ENCODE measurements at places on chromosomes 5 and 9.

GRCh38 chr5:87266914-87267573 is 639 bp upstream of the RASA1 start:
- no peak for DNase-seq

DNA sequence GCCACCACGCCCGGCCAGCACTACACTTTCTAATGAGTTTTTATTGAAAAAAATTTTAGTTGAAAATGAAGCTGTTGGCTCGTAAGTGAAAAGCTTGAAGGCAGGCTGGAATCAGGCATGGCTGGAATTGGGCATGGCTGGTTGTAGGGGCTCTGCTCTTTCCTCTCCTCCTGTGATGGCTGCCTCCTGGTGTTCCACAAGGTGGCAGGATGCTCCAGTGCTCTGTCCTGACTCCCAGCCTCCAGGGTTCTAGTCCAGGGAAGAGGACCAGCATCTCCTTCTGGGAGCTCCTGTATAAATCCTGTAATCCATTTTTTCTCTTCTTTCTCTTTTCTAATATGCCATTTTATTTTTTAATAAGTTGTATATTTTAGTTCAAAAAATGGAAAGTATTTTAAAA is 57.2 kb upstream of the DHFR start:
- DNase-seq = no peak

GRCh38 chr5:176373100-176373818 is 8.0 kb downstream of the ARL10 start:
- peak; percentile 53 for DNase-seq

DNA sequence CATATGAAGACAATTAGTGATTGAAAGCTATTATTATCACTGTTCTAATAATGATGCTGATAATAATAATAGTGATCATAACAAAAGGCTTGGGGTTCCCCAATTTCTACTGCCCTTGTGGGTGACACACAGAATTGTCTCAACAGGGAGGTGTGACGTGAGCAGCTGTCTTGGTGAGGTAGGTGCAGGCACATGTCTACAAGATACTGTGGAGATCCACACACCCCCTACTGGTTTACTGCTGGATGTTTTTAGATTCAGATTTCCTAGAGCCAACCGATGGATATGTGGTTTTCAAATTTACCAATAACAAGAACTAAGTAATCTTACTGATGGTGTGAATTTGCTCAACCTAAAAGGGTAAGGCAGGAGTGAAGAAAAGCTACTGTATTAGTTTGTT is 139.0 kb downstream of the TARS1 start:
- DNase-seq = no peak

- DNase-seq = peak; percentile 83
These were observed 209.3 kb downstream of the ROR2 start for GRCh38 chr9:91740701-91741100.

- no peak for DNase-seq
These were observed 66.4 kb downstream of the IL31RA start for GRCh38 chr5:55917402-55918086.

DNA sequence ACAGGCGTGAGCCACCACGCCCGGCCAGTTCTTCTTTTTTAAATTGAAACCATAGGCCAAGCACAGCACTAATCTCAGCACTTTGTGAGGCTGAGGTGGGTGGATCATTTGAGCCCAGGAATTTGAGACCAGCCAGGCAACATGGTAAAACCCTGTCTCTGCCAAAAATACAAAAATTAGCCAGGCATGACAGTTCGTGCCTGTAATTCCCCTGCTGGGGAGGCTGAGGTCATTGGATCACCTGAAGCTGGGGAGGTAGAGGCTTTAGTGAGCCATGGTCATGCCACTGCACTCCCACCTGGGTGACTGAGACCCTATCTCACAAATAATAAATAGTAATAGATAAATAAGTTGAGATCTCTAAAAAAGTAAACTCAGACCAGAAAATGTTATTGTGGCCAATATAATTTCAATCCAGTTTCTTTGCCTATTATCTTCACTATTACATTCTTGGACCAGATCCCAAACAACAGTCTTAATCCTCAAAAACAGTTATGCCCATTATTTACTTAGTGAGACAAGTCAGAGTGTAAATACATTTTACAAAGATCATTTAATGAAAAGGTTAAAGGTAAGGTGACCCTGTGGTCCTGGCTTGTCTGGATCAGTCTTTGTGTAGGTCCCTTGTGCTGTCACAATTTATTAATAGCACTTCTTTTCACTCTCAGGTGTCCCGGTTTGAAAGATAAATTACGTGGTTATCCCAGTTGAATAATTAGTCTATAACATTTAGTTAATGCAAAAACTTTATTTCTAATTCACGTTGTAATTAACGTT is 53.6 kb downstream of the RAB24 start:
- no peak for DNase-seq

DNA sequence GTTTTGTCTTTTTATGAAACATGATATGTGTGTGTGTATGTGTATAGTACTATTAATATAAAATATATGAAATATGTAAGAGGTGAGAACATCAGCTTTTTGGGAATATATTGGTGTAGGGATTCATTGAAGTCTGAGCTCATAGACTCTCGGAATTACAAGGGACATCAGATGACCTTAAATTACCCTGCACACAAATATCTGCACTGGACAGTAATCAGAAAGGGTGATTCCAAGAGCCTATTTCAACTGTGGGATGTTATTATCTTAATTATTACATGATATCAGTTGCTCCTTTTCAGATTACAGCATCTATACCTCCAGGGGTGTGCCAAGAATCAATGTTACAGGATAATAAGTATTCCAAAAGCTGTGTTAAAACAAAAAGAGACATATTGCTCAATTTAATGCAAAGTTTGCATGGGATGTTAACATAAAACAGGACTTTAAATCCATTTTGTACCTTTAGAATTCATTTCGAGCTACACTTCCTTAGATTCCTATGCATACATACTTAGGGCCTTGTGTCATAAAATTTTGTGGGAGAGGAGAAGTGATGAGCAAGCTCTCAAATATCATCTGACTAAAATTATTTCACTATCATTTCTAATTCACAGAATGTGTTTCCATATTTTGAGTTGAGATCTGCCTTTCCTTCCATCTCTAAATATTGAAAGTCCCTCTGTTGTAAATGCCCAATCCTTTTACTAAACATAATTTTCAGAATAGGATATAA is 365.2 kb downstream of the BRINP1 start:
- no peak for DNase-seq

GRCh38 chr9:35478871-35479270 is 11.0 kb upstream of the RUSC2 start:
- DNase-seq = no peak

- peak; percentile 82 for DNase-seq
These were observed 10.5 kb upstream of the GALNT10 start for GRCh38 chr5:154179846-154180710.

DNA sequence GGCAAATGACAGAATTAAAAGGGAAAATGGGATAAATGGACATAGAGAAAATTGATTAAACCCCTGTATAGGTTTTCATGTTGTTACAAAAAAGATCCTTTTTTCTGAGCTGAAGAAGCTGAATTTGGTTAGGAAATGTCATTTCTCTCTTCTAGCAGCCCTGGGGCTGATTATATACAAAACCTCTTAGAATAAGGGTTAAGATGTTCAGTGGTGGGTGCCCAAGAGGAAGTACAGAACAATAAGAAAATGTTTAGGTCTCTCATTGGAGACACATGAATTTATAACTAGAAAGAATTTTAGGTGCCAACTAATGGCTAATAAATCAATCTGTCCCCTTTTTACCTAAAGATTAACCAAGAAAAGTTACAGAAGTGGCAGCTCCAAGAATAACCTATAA is 14.2 kb downstream of the ABHD17B start:
- no peak for DNase-seq

DNA sequence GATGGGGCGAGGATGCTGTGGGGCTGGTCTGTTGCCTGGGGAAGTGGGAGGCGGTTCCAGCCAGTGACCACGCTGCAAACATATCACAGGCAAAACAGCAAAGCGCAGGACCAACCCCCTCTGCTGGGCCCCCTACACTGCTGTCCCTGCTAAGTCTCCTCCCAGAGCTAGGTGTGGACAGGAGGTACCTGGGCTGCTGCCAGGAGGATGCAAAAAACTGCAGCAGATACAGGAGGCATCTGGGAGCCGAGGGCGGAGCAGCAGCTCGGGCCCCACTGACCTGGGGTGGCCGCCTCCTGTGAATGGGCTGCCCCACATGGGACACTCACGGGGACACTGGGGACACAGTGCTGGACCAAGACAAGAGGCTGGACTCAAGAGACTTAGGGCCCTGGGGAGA is 48.0 kb upstream of the PHYKPL start:
- DNase-seq = no peak

DNA sequence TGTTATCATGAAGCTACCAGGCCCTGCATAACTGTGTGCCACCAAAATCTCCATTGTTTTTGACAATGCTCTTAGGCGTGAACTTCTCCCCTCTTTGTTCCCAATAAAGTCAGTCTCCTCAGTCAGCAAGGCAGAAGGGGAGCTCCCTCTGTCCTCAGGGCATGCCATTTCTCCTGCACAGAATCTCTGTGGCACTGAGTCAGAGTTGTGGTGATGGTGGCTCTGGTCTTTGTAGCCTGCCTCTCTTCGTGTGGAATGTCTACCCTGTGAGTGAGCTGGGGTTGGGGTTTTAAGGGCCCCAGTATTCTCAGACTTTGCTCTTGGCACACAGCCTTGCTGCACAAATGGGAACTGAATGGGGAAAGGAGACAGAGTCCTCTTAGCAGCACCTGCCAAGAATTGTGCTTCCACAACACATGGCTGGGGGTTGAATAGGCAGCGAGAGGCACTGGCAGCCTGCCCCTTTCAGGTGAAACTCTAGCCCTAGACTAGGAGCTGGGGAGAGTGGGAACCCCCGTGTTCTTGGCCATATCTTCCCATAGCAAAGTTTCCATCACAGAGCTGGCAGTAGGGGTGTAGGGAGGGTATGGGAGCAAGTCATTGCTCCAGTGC is 146.6 kb downstream of the SH3GL2 start:
- no peak for DNase-seq

- DNase-seq = no peak
These were observed 12.0 kb downstream of the SAXO1 start for GRCh38 chr9:19020886-19021455.

- DNase-seq = no peak
These were observed 139.5 kb upstream of the FSTL4 start for GRCh38 chr5:133751846-133752245.

GRCh38 chr5:88741964-88742363 is 141.0 kb downstream of the MEF2C start:
- DNase-seq = no peak

- no peak for DNase-seq
These were observed 91.7 kb downstream of the RFK start for GRCh38 chr9:76302543-76302942.

- no peak for DNase-seq
These were observed 16.6 kb upstream of the WHRN start for GRCh38 chr9:114521846-114522245.

DNA sequence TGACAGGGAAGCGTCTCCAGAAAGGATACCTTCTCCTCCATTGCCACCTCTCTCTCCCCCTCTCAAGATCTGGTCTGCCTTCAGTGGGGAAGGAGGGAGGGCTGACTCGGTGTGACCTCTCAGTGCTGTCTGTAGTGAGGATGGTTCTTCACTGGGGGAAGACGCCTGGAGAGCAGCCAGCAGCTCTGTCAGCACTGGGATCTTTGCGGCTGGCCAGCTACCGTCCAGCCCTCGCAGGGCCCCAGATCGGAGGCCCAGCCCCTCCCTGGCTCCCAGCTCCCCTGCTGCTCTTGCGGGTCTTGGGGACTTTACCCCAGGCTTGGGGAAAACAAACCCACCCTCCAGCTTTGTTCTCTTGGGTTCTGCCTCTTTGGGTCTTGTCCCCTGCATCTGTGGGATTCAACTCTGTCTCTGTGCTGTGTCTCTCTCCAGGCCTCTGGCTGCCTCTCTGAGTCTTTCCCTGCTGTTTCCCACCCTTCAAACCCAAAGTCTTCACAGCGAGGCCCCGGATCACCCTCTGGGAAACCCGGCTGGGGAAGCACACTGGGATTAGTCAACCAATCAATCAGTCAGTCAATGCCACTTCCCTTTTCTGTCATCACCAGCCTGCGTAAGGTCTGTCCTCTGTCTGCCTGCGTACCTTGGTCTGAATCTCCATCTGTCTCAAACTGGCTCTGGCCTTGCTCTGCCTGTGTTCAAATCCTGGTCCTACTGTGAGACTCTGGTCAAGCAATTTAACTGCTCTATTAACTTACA is 23.0 kb downstream of the FGF18 start:
- peak; percentile 36 for DNase-seq

- DNase-seq = no peak
These were observed 126.2 kb upstream of the PCA3 start for GRCh38 chr9:76638001-76638400.

GRCh38 chr9:12771891-12772290 is 2.9 kb upstream of the LURAP1L start:
- no peak for DNase-seq

DNA sequence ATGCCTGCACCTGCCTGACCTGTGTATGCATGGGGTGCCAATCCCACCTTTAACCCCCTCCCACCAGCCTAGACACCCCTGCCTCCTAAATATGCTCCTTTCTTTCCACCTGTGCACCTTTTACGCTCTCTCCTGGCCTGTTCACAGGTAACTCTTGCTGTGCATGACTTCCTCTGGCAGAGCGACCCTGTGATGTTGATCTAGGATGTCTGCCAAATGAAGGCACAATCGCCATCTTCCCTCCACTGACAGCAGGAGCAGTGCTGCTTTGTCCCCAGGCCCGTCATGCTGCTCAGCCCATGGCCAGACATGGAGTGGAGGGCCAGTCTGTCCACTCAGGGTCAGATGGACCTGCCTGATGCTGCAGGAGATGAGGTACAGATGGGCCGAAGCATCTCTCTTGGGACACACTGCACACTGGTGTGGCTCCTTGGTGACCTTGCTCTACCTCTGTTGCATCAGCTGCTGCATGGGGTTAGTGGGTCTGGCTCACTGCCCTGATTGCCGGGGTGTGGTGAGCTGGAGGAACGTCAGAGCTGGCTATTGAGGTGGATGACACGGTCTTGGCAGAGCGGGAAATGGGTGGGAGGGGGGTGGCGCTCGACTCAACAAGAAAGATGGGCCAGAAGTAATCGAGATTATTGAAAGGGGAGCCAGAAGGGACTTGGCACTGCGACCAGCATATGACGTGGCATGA is 101.7 kb upstream of the PITX1 start:
- DNase-seq = peak; percentile 32

DNA sequence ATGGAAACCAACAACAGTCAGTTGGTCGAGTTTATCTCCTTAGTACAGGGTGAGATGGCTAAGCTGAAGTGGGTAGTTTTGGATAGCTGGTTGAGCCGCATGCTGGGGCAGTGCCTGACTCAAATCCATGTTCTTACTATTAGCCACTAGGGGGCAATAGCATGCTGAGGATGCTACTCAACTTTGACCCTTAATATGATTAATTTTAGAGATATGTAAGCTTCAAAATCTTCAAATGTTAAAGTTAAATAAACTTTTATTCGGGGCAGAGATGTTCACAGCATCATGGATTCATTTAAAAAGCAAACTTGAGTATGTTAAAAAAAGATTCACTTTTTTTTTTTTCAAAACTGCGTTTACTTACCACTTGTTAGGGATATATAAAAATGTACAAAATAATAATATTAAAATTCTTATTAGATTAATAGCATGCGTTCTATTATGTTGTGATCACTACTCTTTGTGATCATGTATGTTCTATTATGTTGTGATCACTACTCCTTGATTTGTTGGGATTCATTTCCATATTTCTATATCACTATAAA is 57.0 kb downstream of the C9orf153 start:
- peak; percentile 16 for DNase-seq

GRCh38 chr5:94184870-94185269 is 433.5 kb downstream of the KIAA0825 start:
- DNase-seq = no peak

Data from muscle of back (tissue), 13 donors.